ENCODE measurements at places on chromosomes 6 and 20.

DNA sequence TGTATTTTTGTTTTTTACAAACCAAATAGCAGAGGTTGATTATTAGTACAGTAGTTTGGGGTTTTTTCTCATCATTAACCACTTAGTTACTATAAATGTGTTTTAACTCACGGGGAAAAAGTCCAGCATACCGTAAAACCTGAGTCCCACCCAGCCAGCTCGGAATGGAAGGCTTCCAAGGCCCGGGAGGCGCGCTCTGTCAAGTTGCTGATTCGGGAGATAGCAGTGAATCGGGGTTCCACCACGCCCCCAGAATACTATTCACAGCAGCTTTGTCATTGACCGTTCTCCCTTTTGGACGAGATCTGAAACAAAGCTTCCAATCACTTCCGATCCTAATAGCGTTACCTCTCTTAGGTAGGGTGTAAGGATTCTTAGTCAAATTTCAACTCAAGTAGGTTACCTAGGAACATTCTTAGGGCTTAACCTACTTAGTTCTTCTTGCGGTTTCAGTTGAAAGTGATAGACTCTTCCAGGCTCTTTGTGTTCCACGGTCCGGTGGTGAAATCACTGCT, 232.8 kb upstream of the QKI start:
- no peak for DNase-seq

GRCh38 chr20:47345214-47345613, 11.3 kb downstream of the ZMYND8 start:
- no peak for DNase-seq

GRCh38 chr20:57555457-57556184, 5.3 kb upstream of the PCK1 start:
- no peak for DNase-seq

DNA sequence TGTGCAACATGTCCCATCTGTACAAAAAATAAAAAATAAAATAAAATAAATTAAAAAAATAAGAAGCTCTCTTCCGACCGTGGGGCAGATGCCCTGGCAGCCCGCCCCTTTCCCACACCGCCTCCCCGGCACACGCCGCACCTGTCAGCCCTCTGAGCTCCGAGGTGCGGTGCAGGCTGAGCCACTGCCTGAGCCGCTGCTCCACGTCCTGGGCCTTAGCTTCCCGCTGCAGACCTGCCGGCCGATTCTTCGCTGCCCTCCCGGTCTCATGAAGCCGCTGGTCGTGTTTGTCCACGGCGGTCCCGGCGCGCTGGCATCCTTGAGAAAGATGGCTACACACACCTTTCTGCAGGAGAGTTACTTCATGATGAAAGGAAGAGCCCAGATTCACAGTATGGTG, 10.7 kb upstream of the CLPSL2 start:
- no peak for DNase-seq

DNA sequence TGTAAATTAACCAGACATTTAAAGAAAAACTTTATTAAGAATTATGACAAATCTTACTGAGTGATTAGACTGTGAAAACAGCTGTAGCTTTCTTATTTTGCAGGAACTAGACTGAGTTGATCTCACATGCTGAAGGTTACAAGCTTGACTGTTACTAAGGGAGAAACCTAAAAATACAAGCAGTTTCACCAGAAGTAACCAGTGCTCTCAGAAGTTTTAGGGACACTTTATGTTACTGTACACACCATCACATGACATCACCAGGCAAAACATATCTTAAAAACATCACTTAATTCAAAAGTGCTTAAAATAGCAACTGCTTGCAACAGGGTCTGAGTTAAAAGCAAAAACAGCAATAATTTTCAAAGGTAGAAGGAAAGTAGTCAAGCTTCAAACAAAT, 5.4 kb downstream of the FBXO30 start:
- no peak for DNase-seq

GRCh38 chr20:43963872-43964791, 49.5 kb downstream of the TOX2 start:
- DNase-seq: no peak

- DNase-seq: no peak
Measured at GRCh38 chr6:38182426-38182825, 362.9 kb downstream of the ZFAND3 start.

- DNase-seq: no peak
Measured at GRCh38 chr20:62258499-62259293, 20.4 kb downstream of the OSBPL2 start.
